NCI-H526 treated with DMSO at 0.1 percent for 48 hours (cell line): ENCODE measurements at places on chromosomes 2 and 18.

DNA sequence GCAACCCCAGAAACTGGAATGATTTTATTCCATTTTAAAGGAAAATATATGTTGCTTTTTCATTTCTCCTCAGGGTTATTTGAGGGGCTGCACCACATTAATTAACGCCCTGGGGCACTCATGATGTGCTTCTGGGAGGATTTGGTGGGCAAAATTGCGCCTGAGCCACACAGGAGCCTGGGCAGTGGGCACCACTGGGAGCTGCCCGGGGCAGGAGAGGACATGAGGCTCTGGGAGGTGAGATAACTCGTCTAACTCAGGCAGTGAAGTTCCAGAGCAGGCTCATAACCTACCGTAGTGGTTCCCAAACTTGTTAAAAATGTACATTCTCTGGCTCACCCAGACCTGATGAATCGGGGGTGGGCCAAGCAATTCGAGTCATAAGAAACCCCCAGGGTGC is 68.3 kb downstream of the EDAR start:
- no peak for DNase-seq

- no peak for DNase-seq
These were observed 3.3 kb upstream of the ALLC start for GRCh38 chr2:3654531-3655225.

DNA sequence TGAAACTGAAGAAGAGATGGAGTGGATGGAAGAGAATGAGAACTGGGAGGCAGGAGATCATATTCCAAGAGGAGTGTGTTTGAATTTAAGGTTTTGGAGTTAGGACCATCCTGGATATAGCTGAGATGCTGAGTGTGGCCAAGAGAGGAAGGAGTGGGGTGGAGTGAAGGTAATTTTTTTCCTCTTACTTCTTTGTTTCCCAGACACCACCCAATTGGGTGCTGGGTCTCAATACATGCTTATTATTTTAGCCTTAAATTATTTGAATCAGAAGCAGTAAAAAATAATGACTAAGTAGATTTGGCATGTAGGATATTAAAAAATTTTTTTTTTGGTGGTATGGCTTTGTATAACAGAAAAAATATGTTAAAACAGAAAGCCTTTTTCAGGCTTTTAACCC is 39.3 kb downstream of the PMAIP1 start:
- DNase-seq = no peak

DNA sequence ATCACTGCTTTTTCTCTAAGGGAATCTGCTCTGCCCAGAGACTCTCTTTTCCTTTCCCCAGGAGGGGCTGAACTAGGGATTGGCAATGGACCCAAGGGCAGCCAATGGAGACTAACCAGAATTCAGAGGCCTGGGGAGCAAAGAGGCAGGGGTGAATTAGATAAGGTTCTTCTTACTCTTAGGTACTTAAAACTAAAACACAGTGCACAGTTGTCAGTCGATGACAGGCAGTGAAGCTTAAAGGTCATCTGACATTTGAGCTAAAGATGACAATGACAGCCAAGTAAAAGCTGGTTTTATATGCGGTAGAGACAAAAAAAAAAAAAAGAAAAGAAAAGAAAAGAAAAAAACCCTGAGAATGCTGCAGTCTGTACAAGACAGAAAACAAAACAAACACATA is 57.8 kb downstream of the HIBCH start:
- DNase-seq = no peak

DNA sequence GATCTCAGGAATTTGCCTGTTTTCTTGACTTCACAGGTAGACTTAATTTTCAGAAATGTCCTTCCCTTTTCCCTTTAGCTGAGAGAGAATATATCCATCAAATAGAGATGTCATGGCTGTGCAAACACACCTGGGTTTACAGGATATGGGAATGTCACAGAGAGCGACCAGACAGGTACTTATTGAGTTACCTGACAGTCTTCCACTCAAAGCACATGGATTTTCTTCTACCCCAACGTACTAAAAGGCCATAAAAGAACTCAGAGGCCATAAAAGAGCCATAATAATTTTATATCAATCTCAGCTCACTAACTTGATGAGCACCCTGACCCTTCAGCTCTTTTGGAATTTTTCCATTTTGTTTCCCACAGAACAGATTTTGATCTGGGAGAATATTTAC is 5.3 kb upstream of the DTNA start:
- no peak for DNase-seq

GRCh38 chr2:107259408-107260195 is 373.6 kb upstream of the ST6GAL2 start:
- DNase-seq = no peak

- DNase-seq = no peak
These were observed 633.3 kb upstream of the ACVR2A start for GRCh38 chr2:147211484-147211883.

GRCh38 chr2:149767516-149767974 is 180.0 kb upstream of the MMADHC start:
- DNase-seq = no peak
